ENCODE measurements at places on chromosomes 2 and 18.

- DNase-seq, result no peak
Measured at GRCh38 chr18:77108001-77108692, 24.4 kb downstream of the MBP start.

- no peak for DNase-seq
Measured at GRCh38 chr2:85130407-85130806, 2.8 kb upstream of the TCF7L1 start.

- DNase-seq, result no peak
Measured at GRCh38 chr18:28801876-28802275, 624.9 kb upstream of the CDH2 start.

- no peak for DNase-seq
Measured at GRCh38 chr2:127707890-127708648, 6.8 kb downstream of the SFT2D3 start.

DNA sequence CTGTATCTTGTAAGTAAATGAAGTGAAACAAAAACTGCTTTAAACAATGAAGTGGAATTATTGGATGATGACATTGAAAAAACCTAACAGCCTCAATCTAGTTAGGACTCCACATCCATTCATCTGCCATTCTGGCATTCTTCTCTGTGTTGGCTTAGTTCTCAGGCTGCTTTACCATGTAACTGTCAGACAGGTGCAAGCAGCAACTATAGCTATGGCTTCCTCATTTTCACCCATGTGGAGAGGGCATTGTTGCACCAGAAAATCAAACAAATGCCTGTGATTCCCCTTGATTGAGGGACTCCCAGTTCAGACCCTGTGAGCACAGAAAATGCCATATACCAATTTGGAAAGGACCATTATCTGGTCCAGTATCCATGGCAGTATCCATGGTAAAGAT, 129.5 kb upstream of the NYAP2 start:
- no peak for DNase-seq

DNA sequence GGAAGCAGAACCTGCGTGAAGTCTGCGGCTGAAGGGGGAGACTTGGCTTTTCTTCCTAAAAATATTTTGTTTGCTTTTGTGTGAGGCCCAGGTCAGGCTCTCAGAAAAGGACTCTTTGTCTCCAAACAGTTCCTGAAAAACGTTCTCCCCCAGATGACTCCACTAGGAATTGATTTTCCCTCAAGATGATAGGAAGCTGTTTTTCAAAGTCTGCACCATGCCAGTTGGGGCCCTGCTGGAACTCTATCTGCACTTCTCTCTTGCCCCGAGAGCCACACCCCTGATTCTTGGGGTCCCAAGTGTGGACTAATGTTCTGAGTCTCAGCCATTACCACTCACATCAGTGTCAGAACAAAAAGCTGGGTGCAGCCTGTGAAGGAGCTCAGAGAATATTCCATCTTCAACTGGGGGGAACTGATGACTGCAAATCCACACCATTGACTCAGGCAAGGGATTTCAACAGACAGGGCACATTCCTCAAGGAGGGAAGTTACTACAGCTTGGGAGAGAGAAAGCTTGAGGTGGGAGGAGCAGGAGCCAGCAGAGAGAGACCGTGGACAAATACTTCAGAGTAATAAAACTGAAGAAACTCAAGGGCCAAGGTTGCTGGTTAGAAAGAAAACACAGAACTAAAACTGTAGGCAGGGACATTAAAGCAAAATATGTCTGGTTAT, 768.3 kb downstream of the RNF144A start:
- no peak for DNase-seq

DNA sequence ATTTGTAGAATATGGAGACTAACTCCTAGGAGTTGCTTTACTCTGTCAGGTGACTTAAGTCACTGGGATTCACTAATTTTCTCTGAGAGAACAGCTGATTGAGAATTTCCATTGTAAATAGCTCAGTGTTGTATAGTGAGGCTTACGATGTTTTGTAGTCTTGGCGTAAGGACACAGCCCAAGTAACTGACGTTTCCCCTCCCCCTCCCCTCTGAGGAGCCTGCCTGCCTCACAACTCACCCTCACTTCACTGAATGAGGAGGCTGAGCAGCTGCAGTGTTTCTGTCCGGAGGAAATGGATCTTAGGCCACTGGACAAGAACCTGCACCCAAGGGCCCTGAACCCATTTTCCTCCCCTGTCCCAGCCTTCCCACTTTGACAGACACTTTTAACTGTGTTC, 264.6 kb downstream of the PHLPP1 start:
- no peak for DNase-seq

DNA sequence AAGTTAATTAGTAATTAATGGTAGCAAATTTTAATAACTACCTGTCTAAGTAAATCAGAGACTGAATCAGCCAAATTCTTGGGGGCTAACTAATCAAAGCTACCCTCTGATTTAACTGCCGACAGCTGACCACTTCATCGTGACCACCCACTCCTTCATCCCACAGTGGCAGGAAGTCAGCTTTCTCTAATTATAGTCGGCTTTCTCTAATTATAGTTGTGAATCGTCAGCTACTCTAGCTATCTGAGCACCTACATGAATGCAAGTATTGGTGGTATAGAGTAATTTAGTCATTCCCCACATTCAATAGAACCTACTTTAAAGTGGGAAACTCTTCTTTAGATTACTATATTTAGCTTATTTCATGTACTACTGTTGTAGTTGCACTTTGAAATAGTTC, 185.5 kb downstream of the PTGR3 start:
- no peak for DNase-seq

DNA sequence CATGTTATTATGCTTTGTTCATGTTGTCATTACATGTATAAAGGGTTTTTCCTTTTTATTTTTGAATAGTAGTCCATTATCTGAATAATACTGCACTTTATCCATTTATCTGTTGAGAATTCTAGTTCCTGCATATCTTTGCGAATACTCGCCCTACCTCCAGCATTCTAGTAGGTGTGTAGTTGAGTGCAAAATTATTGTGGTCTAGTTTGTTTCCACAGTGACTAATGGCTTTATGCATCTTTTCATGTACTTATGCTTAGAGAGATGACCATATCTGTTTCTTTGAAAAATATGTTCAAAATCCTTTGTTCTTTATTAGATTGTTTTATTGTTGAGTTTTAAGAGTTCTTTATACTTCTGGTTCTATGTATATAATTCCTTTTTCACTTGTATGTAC, 48.8 kb downstream of the EIF5B start:
- DNase-seq, result no peak

GRCh38 chr18:60965856-60966255, 367.4 kb upstream of the CDH20 start:
- no peak for DNase-seq

DNA sequence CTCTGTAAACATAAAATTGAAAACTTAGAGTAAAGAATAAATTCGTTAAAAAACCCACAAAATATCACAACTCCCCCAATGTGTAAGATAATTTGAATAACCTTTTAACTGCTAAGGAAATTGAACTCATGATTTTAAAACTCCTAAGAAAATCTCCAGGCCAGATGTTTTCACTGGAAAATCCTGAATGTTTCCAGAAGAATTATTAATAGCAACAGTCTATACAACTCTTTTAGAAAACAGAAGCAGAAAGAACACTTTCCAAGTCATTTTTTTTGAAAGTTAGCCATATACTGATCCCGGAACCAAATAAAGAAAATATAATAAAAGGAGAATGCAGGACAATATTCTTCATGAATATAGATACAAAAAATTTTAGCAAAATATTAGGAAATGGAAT, 165.6 kb downstream of the ACOXL start:
- DNase-seq, result no peak

DNA sequence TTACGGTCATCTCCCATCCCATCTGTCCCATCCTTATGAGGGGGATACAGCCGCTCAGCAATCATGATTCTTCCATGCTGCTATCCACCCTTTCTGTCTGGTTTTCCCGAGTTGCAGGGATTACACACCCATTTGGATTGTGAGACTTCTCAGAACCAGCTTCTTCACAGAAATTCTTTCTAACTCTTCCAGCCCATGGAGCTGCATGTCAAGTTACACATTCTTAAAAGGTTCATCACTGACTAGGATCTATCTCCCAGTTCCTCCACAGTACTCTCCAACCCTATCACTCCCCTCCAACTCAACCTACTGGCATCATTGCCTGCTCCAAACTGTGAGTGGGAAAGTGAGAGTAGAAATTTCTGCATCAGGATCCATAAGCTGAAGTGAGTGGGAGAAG, 558.2 kb upstream of the TNP1 start:
- DNase-seq, result no peak

DNA sequence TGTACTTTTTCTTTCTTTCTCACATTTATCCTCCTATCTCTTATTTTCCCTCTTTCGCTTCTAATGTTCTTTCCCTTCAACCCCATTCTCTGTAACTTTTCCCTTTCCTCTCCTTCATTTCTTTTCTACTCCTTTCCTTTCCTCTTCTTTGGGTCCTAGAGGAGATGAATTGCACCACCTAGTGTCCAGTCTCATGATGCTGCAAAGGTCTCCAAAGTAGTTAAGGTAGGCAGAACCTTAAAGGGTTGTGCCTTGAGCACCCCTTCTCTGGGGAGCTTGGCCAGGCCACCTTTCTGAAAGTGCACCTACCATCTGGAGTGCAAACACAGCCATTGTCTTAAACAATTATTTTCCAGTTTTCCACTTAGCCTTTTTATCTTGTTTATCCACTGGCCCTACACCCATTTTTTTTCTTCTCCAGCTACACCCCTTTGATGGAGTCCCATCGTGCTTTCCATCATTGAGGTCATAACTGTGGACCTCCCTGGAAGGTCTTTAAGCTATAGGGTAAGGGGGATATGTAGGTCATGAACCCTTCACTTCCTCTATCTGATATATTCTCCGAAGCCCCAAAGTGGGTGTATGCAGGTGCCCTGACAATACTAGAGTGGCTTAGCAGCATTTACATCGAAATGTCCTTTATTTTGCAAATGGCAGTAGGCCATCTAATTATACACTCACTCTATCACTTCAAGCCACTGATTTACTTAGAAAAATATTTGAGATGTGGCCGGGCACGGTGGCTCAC, 155.9 kb downstream of the ESCO1 start:
- DNase-seq, result no peak

- no peak for DNase-seq
Measured at GRCh38 chr2:205835251-205835791, 153.0 kb downstream of the NRP2 start.

- no peak for DNase-seq
Measured at GRCh38 chr18:23992089-23992940, 22.2 kb upstream of the TTC39C start.

DNA sequence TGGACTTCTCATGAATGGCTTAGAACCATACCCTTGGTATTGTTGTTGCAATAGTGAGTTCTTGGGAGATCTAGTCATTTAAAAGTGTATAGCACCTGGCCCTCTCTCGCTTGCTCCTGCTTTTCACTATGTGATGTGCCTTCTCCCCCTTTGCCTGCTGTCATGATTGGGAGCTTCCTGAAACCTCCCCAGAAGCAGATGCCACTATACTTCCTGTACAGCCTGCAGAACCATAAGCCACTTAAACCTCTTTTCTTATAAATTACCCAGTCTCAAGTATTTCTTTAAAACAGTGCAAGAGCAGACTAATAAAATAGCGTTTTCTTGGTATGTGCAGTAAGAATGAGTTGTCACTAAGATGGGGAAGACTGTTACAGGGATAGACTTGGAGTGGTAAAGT, 31.6 kb downstream of the BAZ2B start:
- no peak for DNase-seq

- no peak for DNase-seq
Measured at GRCh38 chr18:59189746-59190145, 30.2 kb upstream of the GRP start.

- no peak for DNase-seq
Measured at GRCh38 chr2:218806346-218806978, 24.5 kb downstream of the CYP27A1 start.

DNA sequence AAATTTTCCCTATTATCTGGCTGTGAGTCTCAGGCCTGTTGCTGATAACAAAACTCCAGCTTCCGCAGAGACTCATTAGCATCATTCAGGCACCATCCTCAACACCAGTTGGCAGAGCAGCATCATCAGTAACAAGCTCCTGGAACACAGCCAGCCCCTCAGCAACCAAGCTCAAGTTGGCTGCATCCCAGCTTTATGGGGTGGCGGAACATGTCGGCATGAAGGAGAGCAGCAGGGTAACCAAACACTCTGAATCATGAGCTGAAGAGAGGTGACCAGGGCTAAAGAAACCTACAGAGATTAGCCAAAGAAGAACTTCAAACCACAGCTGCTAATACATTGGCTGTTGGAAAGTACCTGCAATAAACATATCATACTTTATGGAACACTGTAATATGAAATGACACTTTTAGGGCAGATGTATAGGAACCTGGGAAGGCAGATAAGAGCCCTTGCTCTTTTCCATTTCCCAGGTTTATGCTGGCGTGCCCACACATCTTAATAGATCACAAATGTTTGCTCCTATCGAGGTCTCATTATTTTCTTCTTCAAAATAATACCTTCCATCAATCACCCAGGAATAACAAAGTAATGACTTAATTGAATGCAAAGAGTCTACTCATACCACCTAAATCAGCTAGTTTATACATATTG, 63.8 kb downstream of the PDE11A start:
- DNase-seq, result no peak

- no peak for DNase-seq
Measured at GRCh38 chr18:8359076-8359475, 250.2 kb upstream of the RAB12 start.

GRCh38 chr2:12697617-12698016, 19.1 kb upstream of the TRIB2 start:
- no peak for DNase-seq

GRCh38 chr18:54149078-54149697, 75.3 kb downstream of the MBD2 start:
- peak; percentile 31 for DNase-seq

- no peak for DNase-seq
Measured at GRCh38 chr2:36605273-36605672, 7.3 kb upstream of the FEZ2 start.

DNA sequence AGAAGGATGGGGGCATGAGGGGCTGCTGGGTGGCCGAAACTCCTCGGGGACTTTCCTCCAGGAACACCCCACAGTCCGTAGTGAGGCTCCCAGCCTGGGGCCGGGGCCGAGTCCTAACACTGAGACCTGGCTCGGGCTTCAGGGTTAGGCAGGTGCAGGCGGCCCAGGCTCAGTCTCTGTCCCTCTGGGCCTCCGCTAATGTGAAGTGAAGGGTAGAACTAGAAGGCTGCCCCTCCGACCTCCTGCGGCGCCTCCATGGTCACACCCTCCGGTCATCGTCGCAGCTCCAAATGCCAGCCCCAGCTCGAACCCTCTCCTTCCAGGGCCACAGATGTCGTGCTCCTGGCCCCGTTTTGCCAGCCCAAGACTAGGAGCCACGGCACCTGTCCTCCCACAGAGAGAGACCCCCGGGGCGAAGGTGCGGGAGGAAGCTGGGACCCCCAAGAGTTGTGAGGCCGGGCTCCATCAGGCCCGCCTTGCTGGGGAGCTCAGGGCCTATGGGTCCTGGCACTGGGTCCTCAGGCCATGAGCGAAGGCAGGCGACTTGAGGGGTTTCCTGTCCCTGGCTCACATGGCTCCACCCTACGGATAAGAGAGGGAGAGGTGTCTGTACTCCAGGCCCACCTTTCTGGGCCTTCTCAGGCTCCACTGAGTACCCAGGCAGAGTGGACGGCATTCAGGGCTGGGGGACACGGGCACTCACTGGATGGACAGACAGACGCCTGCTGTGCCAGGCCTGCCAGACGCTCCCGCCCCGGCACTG, 797 bp downstream of the ANO7 start:
- DNase-seq, result no peak

GRCh38 chr2:190210471-190210870, 109.2 kb downstream of the HIBCH start:
- no peak for DNase-seq

- no peak for DNase-seq
Measured at GRCh38 chr18:41828137-41828536, 126.9 kb upstream of the PIK3C3 start.

- DNase-seq, result no peak
Measured at GRCh38 chr2:41924709-41925408, 123.0 kb upstream of the PKDCC start.

GRCh38 chr2:210503001-210503623, 26.6 kb upstream of the LANCL1 start:
- DNase-seq, result peak; percentile 1
